ENCODE measurements at places on chromosomes 16 and 17.

GRCh38 chr17:66535611-66536010, 233.2 kb downstream of the PRKCA start:
- ATAC-seq, result no peak

DNA sequence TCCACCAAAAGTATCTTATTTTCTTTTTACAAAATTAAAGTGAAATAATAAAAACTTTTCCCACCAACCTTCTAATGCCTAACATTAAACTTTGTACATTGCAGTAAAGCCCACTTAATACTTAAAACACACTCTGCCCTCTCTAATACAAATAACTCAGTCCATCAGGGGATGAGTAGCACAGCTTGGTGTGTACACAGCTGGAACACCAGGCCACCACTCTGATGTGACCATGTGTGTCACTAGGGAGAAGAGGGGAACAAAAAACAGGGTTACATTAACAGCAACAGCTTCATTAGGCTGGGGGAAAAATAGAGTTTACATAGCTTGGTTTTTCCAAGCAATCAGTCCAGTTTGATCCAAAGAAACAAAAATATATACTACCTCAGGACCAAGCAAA, 295.0 kb downstream of the CEP112 start:
- ATAC-seq, result no peak

DNA sequence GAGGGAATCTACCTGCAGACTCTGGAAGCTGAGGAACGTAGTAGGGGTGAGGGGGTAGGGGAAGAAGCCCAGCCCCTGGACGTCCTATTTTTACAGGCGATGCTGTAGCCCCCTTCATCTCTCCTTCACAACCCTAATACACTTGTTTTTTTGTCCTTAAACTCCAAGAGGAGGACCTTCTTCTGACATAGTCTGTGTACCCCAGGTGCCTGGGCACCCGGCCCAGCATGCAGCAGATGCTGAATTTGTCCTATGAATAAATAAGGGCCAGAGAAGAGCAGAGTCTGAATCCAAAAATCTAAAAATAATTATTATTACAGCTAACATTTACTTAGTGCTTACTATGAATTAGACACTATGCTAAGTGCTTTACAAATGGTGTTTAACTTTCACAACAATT, 5.1 kb downstream of the KIF18B start:
- ATAC-seq, result no peak

- ATAC-seq, result no peak
Observed at GRCh38 chr16:24844101-24845030, 1.4 kb upstream of the SLC5A11 start.

- ATAC-seq, result peak; percentile 15
Observed at GRCh38 chr16:67396159-67397035, 3.1 kb upstream of the TPPP3 start.

- no peak for ATAC-seq
Observed at GRCh38 chr16:330741-331140, 21.8 kb downstream of the AXIN1 start.
